ENCODE measurements at places on chromosomes 1 and 21.

- peak; percentile 30 for DNase-seq
- H3K27me3 ChIP-seq = no peaks in the 10 kb centered on the region
- H3K36me3 ChIP-seq = no peaks in the 10 kb centered on the region
- no peak overlapping the region for H3K27ac ChIP-seq
Observed at GRCh38 chr1:155218854-155219591, 10.5 kb downstream of the MTX1 start.

DNA sequence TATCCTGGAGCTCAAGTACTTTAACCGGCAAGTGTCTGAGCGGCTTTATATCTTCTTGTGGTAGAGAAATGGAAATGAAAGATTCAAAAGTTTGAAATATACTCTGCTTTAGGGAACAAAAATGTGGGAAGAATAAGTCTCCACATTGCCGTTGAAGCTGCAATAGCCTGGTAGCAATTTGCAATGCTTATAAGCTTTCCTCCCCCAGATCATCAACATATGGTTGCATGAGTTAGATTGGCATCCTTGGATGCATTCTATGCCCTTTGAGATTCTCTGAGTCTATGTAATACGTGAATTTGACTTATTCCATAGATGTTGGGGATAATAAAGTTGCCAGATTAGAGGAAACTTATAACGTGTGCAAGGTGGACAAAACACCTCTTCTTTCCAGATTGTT is 86.1 kb upstream of the KCNK1 start:
- no peaks in the 10 kb centered on the region for H3K27me3 ChIP-seq
- no peaks in the 10 kb centered on the region for H3K36me3 ChIP-seq
- no peak overlapping the region for H3K27ac ChIP-seq
- no peak overlapping the region for H3K4me3 ChIP-seq
- H3K4me1 ChIP-seq = no peaks in the 10 kb centered on the region
- DNase-seq = no peak

- H3K27ac ChIP-seq = no peak overlapping the region
- H3K27me3 ChIP-seq = no peaks in the 10 kb centered on the region
- peaks cover 9% of the 10 kb centered on the region for H3K4me1 ChIP-seq
- H3K4me3 ChIP-seq = no peak overlapping the region
- no peak for DNase-seq
Observed at GRCh38 chr21:28615276-28615675, 377.4 kb downstream of the LTN1 start.

- no peak overlapping the region for H3K4me3 ChIP-seq
- no peaks in the 10 kb centered on the region for H3K36me3 ChIP-seq
- no peaks in the 10 kb centered on the region for H3K4me1 ChIP-seq
- no peak for DNase-seq
- no peaks in the 10 kb centered on the region for H3K27me3 ChIP-seq
- no peak overlapping the region for H3K27ac ChIP-seq
Observed at GRCh38 chr1:99776120-99776519, 9.7 kb upstream of the FRRS1 start.

DNA sequence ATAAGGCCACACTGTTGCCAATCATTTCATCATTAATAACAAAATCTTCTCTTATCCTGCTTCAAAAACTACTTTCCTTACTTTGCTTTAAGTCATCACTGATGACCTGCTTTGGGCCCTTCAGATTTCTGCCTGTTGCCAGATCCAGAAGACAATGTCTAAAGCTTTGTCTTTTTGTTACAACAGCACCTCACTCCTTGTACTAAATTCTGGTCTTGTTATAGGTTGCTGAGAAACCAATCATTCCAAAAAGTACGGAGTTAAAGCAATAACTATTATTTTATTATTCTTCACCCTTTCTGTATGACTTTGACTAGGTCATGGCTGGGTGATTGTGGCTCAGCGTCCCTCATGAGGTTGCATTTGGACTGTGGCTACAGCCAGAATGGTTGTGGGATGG is 633.5 kb downstream of the PTPRU start:
- no peak overlapping the region for H3K4me3 ChIP-seq
- no peaks in the 10 kb centered on the region for H3K36me3 ChIP-seq
- no peak overlapping the region for H3K27ac ChIP-seq
- no peaks in the 10 kb centered on the region for H3K4me1 ChIP-seq
- no peaks in the 10 kb centered on the region for H3K27me3 ChIP-seq
- no peak for DNase-seq

DNA sequence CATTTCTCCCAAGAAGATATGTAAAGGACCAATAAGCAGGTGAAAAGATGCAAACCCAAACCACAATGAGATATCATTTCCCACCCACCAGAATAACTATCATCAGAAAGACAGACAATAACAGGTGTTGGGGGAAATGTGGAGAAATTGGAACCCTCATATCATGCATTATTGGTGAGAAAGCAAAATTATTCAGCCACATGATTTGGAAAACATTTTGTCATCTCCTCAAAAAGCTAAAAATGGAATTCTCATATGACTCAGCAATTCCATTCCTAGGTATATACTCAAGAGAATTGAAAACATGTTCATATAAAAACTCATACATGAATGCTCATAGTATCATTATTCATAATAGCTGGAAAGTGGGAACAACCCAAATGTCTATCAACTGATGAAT is 25.1 kb upstream of the RNF186 start:
- no peak for DNase-seq
- no peak overlapping the region for H3K27ac ChIP-seq
- no peaks in the 10 kb centered on the region for H3K27me3 ChIP-seq
- H3K4me3 ChIP-seq = no peak overlapping the region
- H3K4me1 ChIP-seq = no peaks in the 10 kb centered on the region

DNA sequence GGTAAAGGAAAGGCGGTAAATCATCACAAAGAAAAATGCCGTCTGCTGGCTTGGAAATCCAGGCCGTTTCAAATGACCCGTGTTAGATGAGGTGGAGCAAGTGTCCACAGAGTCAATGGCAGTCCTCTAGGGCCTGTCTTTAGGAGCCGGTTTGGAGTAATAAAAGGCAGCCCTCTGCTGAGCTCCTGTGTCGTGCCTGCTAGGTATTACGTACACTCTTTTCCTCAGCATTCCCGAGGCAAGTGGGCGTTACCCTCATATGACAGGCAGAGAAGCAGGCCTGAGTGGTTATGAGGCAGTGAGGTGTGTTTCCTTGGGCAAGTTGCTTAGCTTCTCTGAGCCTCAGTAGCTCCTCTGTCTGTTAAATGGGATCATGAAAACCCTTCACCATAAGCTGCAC is 7.7 kb downstream of the NENF start:
- H3K27ac ChIP-seq = no peak overlapping the region
- no peak for DNase-seq
- H3K27me3 ChIP-seq = no peaks in the 10 kb centered on the region

- H3K27me3 ChIP-seq = no peaks in the 10 kb centered on the region
- no peak for DNase-seq
- no peak overlapping the region for H3K27ac ChIP-seq
- H3K4me3 ChIP-seq = no peak overlapping the region
- no peaks in the 10 kb centered on the region for H3K36me3 ChIP-seq
Observed at GRCh38 chr1:231808990-231809389, 182.4 kb downstream of the DISC1 start.
